ENCODE measurements at places on chromosomes 2 and 18.

GRCh38 chr18:79510731-79511241, 115.1 kb downstream of the NFATC1 start:
- no peak for DNase-seq

- DNase-seq = no peak
Observed at GRCh38 chr18:27674411-27674810, 489.3 kb upstream of the CHST9 start.

GRCh38 chr2:101127319-101128056, 23.7 kb downstream of the TBC1D8 start:
- DNase-seq = no peak

- DNase-seq = no peak
Observed at GRCh38 chr2:167253025-167253424, 364.7 kb downstream of the XIRP2 start.

GRCh38 chr2:62803961-62804360, 98.4 kb downstream of the EHBP1 start:
- DNase-seq = no peak

GRCh38 chr2:46803911-46804670, 111.5 kb downstream of the MCFD2 start:
- no peak for DNase-seq

DNA sequence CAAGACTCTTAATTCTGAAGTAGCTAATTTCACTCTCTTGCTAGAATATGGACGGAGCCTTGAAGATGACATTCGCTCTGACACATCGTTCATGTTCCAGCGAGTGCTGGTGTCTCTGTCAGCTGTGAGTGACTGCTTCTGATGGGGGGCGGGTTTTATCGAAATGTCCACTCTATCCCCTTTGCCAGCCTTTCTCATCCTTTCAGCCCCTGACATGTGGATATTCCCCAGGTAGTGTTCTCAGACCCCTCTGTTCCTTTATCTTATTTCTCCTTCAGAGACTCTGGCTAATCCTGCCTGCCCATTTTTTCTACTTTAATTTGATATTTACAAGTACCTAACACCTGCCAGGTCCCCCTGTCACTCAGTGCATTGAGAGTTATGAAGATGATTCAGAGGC, 18.9 kb upstream of the GMCL1 start:
- DNase-seq = no peak

DNA sequence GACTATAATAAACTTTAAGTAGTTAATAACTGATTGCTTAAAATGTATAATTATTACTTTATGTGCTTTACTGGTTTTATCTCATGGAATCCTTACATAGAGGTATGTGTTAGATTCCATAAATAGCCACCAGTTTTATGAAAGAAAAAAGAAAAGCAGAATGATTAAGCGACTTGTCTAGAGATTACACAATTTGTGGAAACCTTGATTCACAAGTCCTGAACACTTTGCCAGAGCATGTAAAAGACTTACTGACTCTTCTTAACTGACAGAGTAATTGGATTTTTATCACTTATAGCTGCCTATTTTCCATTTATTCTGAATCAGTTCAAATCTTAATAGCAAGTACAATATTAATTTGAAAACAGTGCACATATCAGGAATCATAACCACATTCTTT, 448.7 kb upstream of the NETO1 start:
- DNase-seq = no peak

DNA sequence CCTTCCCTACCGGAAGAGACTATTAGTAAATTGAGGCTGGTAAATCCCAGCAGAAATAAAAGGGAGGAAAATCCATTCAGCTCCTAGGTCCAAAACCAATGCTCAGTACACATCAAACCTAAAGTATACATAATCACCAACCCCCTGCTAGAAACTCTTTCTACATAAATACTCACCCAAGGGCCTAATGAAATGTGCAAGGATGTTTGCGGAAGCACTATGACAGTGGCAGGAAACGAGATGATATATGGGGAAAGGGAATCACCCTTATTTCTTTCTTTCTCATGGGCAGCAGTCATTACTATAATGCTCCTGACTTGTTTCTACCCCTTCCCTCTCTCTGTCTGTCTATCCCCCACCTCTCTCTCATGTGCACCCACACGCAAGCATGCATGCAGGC, 1.3 kb upstream of the SCTR start:
- no peak for DNase-seq

- DNase-seq = no peak
Observed at GRCh38 chr2:30584116-30584515, 137.1 kb downstream of the LCLAT1 start.

GRCh38 chr2:211598238-211598637, 940.4 kb downstream of the ERBB4 start:
- no peak for DNase-seq

DNA sequence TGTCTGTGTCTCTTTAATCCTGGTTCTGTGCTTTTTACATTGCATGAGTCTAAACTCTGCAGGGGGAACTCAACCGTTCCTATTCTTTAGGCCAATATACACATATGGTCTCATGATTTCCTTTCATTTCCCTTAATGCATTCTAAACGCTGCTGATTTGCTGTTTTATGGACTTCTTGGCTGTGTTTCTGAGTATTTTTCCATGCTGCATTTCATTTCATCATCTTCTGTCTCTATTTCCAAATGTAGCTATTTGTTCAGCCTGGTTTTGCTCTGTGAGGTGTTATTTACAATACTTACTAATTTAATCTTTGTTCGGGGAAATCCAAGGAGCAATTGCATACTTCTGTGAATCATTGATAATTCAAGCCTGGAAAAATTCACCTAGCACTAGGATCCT, 897.2 kb downstream of the TSN start:
- DNase-seq = no peak

GRCh38 chr18:48864876-48865275, 85.9 kb downstream of the SMAD7 start:
- no peak for DNase-seq

GRCh38 chr18:13382366-13382953, 163.9 kb downstream of the LDLRAD4 start:
- no peak for DNase-seq

- no peak for DNase-seq
Observed at GRCh38 chr18:830315-830901, 18.4 kb upstream of the YES1 start.

DNA sequence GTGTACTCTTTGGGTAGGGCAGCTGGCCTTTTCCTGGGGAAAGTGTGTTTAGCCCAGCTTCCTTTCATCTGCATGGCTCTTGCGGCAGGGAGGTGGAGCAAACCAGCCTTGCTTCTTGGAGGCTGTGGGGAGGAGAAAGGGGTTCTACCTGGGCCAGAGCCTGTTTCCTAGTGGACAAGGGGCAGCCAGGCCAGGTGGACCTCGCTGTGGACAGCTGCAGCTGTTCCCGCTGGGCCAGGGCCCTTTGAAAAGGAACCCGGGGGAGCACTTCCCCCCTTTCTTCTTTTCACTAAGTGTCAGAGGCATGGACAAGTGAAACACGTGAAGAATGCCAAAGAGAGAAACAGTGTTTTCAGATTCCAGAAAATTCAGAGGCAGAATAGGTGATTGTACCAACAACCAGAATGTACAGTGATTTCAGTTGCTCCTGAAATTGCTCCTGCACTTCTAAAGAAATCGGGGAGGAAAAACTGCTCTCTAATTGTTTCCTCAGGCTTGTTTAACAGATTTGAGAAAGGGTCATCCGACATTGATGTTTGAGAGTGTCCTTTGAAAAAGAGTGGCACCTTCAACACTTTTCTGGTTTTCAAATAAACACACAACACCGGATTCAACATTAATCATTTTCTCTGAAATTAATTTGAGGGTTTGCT, 3.9 kb downstream of the GLI2 start:
- DNase-seq = no peak

GRCh38 chr2:201407265-201407664, 44.0 kb downstream of the TRAK2 start:
- DNase-seq = no peak

- DNase-seq = no peak
Observed at GRCh38 chr2:233627331-233628025, 8.8 kb upstream of the UGT1A10 start.

- no peak for DNase-seq
Observed at GRCh38 chr2:8159966-8160603, 521.8 kb upstream of the ID2 start.

DNA sequence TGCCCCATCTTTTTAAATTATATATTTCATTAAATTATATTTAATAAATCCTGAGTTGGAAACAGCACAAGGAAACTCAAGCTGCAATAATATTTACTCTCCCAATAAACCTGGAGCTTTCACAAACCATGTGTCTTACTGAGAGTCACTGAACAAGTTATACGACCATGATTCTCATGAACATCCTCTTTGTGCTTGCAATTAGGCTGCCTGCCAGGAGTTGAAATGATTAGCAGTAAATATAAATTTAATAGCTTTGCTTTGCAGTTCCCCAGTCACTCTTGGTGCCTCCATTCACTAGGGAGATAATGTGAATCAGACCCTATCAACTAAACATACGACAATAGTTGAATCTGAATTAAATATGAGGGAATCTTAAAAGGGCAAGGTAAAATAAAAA, 905.1 kb downstream of the NRXN1 start:
- DNase-seq = no peak

DNA sequence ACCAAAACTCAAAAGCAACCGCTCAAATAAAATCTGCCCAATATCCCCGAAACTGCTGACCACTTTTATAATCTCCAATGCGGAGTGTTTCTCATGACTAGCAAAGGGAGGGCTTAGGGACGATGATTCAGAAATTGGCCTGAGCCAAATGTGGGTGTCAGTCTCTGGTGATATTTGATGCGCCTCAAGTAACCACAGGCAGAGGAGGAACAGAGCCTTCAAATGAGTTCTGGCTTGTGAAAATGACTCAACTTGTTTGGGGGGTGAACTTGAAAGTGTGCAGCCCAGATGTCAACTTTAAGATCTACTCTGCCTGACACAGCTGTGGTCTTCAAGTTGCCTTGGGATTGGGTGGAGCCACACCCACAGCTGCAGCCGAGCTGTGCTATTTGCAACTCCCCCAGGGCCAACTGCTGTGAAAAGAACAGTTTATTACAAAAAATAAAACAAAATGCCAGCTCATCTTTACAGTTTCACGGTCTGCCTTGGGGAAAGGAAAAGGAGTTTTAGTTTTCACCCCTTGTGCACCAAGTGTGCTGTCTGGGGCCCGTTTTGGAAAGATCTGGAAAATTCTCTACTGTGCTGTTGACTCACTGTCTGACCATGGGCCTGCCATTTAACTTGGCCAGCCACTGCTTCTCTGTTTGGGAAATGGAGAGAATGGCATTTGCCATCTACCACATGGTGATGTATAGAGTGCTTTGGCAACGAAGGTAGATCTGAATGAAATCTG, 222.1 kb downstream of the MTX2 start:
- peak; percentile 60 for DNase-seq

GRCh38 chr2:187942876-187943275, 348.8 kb upstream of the GULP1 start:
- DNase-seq = no peak
